ENCODE measurements at places on chromosomes 16 and 17.

- no peak for DNase-seq
These were observed 1.7 kb downstream of the JPH3 start for GRCh38 chr16:87603684-87604633.

GRCh38 chr16:31141489-31142108 lies 6.1 kb upstream of the PRSS8 start:
- DNase-seq, result peak; percentile 74

- DNase-seq, result no peak
These were observed 2.0 kb downstream of the SNRNP25 start for GRCh38 chr16:55571-56136.

DNA sequence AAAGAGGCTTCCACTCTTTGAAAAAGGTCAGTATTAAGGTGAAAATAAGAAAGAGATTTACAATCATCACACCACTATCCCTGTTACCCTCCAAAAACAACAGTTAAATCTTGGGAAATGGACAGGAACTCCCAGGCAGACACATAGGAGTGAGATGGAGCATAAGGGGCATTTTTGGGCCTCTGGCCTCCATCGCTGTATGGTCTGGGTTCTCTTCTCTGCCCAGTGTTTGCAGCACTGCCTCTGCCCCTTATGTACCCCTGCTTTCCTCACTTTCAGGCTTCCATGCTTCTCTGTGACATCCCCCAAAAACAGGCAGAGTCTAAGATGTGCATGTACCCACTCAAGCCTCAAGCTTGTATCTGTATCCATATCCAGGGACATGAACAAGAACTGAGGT lies 630 bp upstream of the HOXB2 start:
- DNase-seq, result no peak

GRCh38 chr16:12900599-12901203 lies 697 bp upstream of the SHISA9 start:
- no peak for DNase-seq

DNA sequence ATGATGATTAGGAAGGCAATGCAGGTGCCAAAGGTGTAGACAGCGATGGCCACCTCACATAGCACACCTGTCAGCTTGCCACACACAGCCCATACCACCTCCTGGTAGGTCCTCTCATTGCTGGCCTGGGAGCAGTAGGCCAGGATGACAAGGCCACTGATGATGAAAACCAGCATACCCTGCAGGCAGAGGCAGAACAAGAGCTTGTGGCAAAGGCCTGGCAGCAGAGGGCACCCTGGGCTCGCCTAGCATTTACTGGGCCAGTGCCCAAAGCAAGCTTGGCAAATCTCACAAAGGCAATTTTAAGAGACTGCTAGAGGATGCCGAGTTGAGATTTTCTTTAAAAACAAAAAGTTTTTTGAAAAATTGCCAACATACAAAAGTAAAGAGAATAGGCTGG lies 5.9 kb downstream of the SLC38A7 start:
- no peak for DNase-seq
